Muscle of leg (tissue), 16 donors: ENCODE measurements at places on chromosomes 3 and 15. TPM values are rescaled to one million over a fixed set of nuclear protein-coding genes. Genes with fewer than 3 reads are reported as not detected.
A peak's percentile ranks its signal among the peaks of the same experiment; 100 is the strongest.

DNA sequence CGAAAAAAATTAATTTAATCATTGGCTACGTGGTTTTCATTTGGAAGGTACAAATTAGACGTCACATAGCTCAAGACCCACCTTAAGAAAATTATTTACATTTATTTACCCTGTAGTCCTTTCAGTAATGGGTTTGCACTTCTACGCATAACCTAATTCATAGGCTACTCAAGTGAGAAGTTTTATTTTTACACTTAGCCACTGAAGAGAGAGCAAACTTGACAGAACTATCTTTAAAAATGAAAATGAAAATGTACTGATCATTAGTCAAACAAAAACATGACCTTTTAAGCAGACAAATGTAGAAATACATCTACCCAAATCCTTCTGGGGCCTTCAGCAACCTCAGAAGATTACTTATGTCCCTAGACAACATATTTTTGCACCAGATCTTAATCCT, 269.4 kb upstream of the TTC14 start:
- no peak overlapping the region for H3K4me3 ChIP-seq
- no peaks in the 10 kb centered on the region for H3K4me1 ChIP-seq
- no peaks in the 10 kb centered on the region for H3K27me3 ChIP-seq
- no peaks in the 10 kb centered on the region for H3K36me3 ChIP-seq
- DNase-seq, result no peak

The SNX4 gene
- 35.8 TPM for total RNA-seq

DNA sequence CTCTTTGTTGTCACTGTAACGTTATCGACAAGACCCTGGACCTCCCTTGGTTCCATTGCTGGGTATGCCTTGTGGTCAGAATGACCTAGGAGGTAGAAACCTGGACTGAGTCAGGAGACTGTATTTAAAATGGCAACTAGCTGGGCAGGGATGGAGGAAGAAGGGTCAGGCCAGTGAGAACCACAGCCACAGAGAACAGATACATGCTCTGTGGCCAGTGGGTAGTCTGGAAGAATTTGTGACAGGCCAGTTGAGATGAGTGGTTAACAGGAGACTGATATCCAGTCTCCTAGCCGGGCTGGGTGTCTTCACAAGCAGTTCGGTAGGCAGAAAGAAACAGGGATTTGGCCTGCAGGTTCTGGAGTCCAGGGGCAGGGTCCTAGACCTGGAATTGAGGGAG, 58.9 kb downstream of the SNRK start:
- DNase-seq, result no peak
- no peak overlapping the region for H3K27ac ChIP-seq
- no peaks in the 10 kb centered on the region for H3K27me3 ChIP-seq
- no peak overlapping the region for H3K4me3 ChIP-seq

- no peak overlapping the region for H3K27ac ChIP-seq
- peaks cover 12% of the 10 kb centered on the region for H3K4me1 ChIP-seq
- no peaks in the 10 kb centered on the region for H3K36me3 ChIP-seq
- H3K4me3 ChIP-seq, result no peak overlapping the region
- no peak for DNase-seq
- no peaks in the 10 kb centered on the region for H3K27me3 ChIP-seq
Observed at GRCh38 chr3:13031621-13032020, 41.6 kb downstream of the IQSEC1 start.

DNA sequence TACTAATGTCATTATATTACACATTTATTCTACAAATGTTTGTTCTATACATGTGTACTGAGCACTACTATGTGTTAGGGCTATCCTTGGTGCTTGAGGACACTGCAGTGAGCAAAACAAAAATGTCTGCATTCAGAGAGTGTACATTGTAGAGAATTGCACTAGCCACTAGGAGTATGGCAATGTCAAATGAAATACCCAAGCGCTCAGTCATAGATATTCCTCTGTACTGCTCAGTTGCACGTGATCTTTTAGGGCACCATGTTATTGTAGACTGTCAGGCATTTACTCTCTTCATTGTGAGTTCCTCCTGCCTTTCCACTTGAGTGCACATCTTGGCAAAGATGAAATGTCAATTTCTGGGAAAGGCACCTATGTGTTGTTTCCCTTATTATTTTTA, 36.8 kb downstream of the FNDC3B start:
- H3K4me3 ChIP-seq, result no peak overlapping the region
- peaks cover 13% of the 10 kb centered on the region for H3K36me3 ChIP-seq
- no peak for DNase-seq
- no peak overlapping the region for H3K27ac ChIP-seq

The SLC9C1 gene
- 1.2 TPM for total RNA-seq

- peaks cover 17% of the 10 kb centered on the region for H3K4me1 ChIP-seq
- peak overlapping the region; percentile 31 for H3K27ac ChIP-seq
- H3K27me3 ChIP-seq, result no peaks in the 10 kb centered on the region
- peaks cover 21% of the 10 kb centered on the region for H3K36me3 ChIP-seq
- DNase-seq, result peak; percentile 42
Observed at GRCh38 chr3:69092030-69092516, 7.3 kb downstream of the ARL6IP5 start.

DNA sequence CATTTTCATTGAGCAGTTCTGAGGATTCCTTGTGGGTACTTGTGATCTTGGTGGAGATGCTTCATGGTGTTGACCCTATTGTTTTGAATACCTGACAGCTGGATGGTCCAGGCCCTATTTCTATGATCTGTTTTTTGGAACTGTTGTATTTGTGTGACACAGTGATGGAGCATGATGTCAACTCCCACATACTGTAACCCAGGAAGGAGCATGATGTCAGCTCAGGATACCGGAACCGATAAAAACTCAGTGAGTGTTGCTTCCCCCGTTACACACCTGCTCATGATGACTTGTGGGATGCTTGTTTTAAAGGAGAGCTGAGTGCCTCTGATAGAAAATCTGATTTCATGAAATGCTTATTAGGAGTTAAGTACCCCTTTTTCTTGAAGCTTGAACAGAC, 45.1 kb downstream of the ZBTB38 start:
- H3K4me1 ChIP-seq, result peaks cover 37% of the 10 kb centered on the region
- H3K27ac ChIP-seq, result peak overlapping the region; percentile 93
- no peak for DNase-seq
- H3K36me3 ChIP-seq, result peaks cover 34% of the 10 kb centered on the region

The IGDCC3 gene
- 1.8 TPM for total RNA-seq

The SNX22 gene
- 0.49 TPM for total RNA-seq

GRCh38 chr3:66789580-66790237, 208.4 kb upstream of the KBTBD8 start:
- no peaks in the 10 kb centered on the region for H3K36me3 ChIP-seq
- no peak overlapping the region for H3K4me3 ChIP-seq
- DNase-seq, result no peak

The CYP8B1 gene
- total RNA-seq, result not detected

The SORD gene
- 8.7 TPM for total RNA-seq

GRCh38 chr15:64004587-64004986, 41.7 kb downstream of the DAPK2 start:
- no peak overlapping the region for H3K4me3 ChIP-seq
- peaks cover 1% of the 10 kb centered on the region for H3K4me1 ChIP-seq
- H3K36me3 ChIP-seq, result no peaks in the 10 kb centered on the region

The EAF1 gene
- total RNA-seq, result 7.2 TPM

- no peak overlapping the region for H3K27ac ChIP-seq
- DNase-seq, result no peak
- peaks cover 4% of the 10 kb centered on the region for H3K4me1 ChIP-seq
Observed at GRCh38 chr3:131285456-131285855, 96.1 kb upstream of the NUDT16 start.

DNA sequence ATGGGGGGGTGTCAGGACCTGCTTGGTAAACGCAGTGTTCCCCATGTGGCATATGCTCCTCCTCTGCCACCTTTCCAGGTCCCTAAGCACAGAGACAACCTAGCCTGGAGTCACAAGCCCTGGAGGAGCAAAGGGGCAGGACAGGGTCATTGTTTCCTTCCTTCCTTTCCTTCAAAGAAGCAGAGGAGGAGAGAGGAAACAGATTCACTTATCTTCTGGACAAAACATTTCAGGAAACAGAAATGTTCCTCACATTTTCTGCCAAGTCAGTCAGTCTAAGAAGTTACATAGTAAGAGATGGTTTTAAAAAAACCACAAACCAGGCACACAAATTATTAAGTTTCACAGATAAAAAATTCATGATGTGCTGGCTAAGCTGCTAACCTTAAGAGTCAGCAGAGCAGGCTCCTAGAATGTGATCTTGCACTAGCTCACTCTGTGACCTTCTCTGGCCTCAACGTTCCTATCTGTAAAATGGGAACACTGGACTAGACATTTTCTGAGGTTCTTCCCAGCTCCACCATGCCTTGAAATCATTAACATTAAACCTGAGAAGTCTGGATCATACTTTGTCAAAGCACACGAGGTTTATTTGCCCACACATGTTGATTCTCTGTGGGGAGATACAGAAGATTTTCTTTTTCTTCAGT, 47.9 kb downstream of the ATP13A5 start:
- no peak for DNase-seq
- H3K36me3 ChIP-seq, result no peaks in the 10 kb centered on the region
- H3K27ac ChIP-seq, result no peak overlapping the region
- H3K4me1 ChIP-seq, result no peaks in the 10 kb centered on the region
- H3K27me3 ChIP-seq, result no peaks in the 10 kb centered on the region

The CDCP1 gene
- 0.04 TPM for total RNA-seq

The A4GNT gene
- not detected for total RNA-seq

- DNase-seq, result no peak
- no peak overlapping the region for H3K4me3 ChIP-seq
Observed at GRCh38 chr3:180059356-180059755, 22.6 kb upstream of the PEX5L start.

GRCh38 chr3:44893097-44893496, 18.7 kb downstream of the TGM4 start:
- DNase-seq, result no peak
- H3K36me3 ChIP-seq, result no peaks in the 10 kb centered on the region
- H3K4me3 ChIP-seq, result no peak overlapping the region

GRCh38 chr3:64856977-64857516, 169.2 kb upstream of the ADAMTS9 start:
- peak; percentile 70 for DNase-seq
- no peak overlapping the region for H3K27ac ChIP-seq
- no peaks in the 10 kb centered on the region for H3K36me3 ChIP-seq
- no peak overlapping the region for H3K4me3 ChIP-seq
- H3K4me1 ChIP-seq, result peaks cover 12% of the 10 kb centered on the region

- no peak for DNase-seq
- no peaks in the 10 kb centered on the region for H3K4me1 ChIP-seq
- H3K27ac ChIP-seq, result no peak overlapping the region
- H3K4me3 ChIP-seq, result no peak overlapping the region
- H3K36me3 ChIP-seq, result no peaks in the 10 kb centered on the region
Observed at GRCh38 chr3:161163297-161163696, 57.8 kb upstream of the NMD3 start.

The EFHB gene
- 0.89 TPM for total RNA-seq

The MESP1 gene
- total RNA-seq, result 0.75 TPM

DNA sequence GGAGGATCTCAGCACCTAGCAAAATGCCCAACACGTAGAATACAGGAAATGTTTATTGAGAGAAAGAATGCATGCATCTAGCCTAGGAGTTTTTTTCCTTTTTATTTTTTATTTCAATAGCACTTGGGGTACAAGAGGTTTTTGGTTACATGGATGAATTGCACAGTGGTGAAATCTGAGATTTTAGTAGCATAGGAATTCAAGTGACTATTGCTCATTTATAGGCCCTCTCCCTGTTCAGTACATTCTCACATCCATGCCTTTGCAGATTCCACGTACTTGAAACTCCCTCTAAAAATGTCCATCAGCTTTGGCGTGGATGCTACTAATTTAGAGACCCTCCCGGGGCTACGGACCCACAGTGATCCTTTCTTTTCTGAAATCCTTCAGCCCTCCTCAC, 61.7 kb upstream of the PIAS1 start:
- DNase-seq, result no peak
- H3K36me3 ChIP-seq, result no peaks in the 10 kb centered on the region
- H3K27me3 ChIP-seq, result peaks cover 3% of the 10 kb centered on the region
- no peak overlapping the region for H3K4me3 ChIP-seq
- no peaks in the 10 kb centered on the region for H3K4me1 ChIP-seq

DNA sequence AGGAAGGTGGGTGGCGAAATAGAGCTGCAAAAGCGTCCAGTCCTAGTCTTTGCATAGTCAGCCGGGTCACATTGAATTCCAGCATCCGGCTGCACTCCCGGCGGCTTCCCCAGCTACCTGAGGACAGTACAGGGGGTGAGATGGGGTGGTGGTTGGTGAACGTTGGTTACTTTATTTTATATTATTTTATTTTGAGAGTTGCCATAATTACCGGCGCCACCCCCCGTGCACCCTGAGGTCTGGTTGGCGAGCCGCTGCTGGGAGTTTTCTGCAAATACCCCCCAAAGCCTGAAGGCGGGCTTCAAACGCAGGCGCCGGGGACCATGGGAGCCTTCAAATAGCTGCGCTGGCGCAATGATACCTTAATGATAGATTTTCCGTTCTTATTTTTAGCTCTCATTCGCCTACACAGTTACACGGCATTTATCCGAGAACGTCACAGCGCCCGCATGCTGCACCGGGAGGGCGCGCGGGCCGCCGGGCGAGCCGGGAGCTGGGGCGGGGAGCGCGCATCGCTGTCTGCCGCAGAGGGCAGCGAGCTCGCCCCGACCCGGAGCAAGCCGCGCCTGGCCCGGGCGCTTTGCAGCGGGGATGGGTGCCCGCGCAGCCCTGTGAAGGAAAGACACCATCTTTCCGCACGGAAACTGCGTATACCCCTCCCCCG, 756 bp upstream of the RASGRF1 start:
- H3K27me3 ChIP-seq, result peaks cover 78% of the 10 kb centered on the region
- no peaks in the 10 kb centered on the region for H3K36me3 ChIP-seq
- H3K27ac ChIP-seq, result no peak overlapping the region
- no peak for DNase-seq
- peaks cover 20% of the 10 kb centered on the region for H3K4me1 ChIP-seq

The ABHD6 gene
- 7.1 TPM for total RNA-seq

The SPATA12 gene
- 0.04 TPM for total RNA-seq

DNA sequence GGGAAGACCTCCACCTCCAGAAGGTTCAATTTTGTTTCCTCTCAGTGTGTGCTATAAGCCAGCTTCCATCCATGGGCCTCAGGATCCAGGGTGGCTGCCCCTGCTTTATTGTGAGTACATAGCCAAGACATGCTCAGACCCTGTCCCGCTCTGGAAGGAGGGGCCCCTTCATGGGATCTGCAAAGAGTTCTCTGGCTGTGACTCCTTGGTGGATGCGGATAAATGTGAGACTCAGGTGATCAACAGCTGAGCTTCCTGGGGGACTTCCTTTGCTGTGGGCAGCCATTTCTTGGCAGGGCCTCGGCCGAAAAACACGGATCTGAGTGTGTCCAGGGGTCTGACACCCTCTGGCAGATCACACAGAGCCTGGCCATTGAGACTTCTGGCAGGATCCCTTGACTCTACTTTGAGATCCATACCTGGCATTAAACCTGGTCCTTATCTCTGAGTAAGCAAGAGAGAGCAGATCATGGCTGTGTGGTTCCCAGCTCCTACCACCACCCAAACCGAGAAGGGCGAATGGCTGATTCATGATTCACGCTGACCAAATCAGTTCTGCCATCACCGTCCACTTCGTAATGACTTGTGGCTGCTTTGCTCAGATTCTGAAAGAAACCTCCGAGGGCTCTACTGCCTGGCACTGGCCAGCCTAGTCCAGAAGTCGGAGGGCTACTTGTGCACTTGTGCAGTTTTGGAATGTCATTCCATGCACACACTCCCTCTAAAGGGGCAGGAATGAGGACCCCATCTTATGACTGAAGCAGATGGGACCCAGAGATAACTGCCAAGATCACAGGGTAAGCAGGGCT, 68.1 kb downstream of the SENP2 start:
- H3K27ac ChIP-seq, result no peak overlapping the region
- H3K4me1 ChIP-seq, result no peaks in the 10 kb centered on the region
- no peak for DNase-seq
- H3K4me3 ChIP-seq, result no peak overlapping the region
- H3K36me3 ChIP-seq, result peaks cover 75% of the 10 kb centered on the region
